Cerebellar nuclear complex (tissue), 1 donor: ENCODE measurements at places on chromosomes 1 and 21.

GRCh38 chr1:36572142-36572715 lies 89.5 kb upstream of the CSF3R start:
- DNase-seq = no peak

DNA sequence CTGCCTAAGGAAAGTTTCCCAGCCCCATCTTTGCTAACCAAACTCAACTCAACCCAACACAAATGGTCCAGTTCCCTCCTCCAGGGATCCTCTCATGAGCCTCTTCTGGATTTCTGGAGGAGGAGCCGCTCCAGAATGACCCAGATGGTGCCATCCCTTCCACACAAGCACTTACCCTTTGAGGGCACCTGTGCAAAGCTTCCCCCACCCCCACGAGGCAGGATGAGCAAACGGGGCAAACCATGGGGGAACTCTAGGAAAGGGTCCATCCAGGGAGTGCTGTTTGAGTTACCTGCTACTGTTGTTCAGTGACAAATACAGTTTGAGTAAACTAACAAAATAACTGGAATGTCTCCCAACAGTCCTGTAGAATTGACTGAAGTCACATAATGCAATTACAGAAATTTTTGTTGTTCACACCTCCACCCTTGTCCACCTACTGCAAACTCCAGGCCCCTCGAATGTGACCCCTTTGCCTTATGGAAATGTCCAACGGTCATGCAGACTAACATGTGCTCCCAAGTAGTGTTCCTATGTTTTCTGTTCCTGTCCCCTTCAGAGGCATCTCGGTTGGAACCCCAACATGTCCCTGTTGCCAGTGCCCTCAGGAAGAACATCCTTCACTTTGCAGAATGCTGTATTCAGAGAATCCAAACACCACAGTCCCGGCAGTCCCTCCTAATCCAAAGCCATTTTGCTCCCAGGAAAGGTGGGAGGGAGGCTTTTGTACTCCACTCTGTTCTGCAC lies 160.1 kb downstream of the RRAGC start:
- no peak for DNase-seq

DNA sequence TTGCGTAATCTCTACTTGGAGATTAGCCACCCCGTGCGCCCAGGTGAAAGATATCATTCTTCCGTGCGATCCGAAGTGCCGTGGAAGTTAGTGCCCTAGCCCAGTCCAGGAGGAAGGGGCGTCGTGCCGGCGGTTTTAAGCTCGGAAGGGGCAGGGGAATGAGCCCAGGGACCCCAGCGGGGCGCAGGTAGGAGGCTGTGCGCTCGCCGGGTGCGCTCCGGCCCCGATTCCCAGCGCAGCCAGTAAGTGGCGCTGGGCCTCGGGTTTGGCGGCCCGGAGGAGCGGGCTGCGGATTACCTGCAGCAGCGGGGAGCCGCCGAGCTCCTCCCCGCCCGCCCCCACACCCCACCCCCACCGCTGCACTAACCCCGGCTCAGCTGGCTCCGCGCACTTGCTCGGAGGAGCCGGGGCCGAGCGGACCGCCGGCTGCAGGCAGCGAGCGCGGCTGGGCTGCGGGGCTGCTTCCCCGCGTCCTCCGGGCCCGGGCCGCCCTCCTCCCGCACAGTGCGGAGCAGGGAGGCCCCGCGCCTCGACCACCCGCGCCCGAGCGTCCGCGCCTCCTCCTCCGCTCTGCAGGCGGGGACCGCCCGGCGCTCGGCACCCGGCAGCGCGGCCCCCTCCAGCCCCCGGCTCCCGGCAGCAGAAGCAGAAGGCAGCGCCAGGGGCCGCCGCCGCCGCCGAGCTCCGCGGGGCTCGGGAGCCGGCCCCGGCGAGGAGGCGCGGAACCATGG lies at the start of gene RYR2:
TSS of gene RYR2 (plus strand) at position 390 of the 731 bp plus-strand sequence. CDS start at position 728, 338 bp downstream.
- no peak for DNase-seq

DNA sequence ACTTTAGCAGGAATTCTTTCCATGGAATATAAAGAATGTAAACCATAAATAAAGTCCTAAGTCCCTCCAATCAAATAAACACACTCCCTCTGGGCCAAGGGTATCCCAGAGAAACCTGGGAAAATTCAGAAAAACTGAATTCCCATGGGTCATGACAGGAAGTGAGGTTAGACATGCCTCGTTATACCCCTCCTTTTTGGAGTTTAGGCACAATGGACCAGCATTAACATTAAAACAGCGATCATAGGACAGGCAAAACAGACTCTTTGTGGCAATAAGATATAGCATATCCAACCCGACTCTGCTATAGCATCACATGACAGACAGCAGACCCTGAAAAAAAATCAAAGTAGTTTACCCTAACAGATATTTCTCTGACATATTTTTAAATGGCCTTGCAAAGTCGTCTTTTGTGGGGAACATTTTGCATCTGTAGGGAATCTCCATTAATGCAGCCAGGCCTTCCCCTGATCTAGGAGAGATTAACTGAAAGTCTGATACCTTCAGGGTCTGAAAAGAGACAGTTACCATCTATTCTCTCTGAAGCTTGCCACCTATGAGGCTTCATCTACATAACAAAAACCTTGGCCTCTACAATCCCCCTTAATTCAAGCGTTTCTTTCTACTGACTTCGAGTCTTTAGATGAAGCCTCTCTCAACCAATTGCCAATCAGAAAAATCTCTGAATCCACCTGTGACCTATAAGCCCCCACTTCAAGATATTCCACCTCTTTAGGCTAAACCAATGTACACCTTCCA lies 143.0 kb upstream of the KCNK1 start:
- no peak for DNase-seq

GRCh38 chr21:24759348-24760075 lies 847.8 kb downstream of the MRPL39 start:
- DNase-seq = no peak

DNA sequence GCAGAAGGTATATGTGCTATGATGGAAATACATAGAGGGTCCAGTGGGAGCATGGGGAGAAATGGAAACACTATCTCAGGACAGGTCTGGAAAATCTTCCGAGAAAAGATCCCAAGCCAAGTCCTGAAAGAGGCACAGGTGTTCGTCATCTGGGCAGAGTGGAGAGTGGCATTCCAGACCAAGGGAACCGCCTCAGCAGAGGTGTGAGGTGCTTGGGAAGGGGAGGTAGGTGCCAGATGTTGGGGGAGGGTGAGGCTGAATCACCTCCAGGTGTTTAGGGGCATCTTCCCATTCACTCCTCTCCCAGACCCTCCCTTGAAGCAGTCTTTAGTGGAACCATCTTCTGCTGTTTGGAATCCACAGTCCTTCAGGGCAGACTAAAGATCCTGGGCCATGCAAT lies 23.5 kb upstream of the LRRN2 start:
- no peak for DNase-seq

GRCh38 chr1:233673261-233673946 lies 59.5 kb downstream of the KCNK1 start:
- DNase-seq = no peak

GRCh38 chr1:155321639-155322503 lies 1.2 kb downstream of the RUSC1 start:
- DNase-seq = no peak

GRCh38 chr1:61131716-61132115 lies 49.4 kb downstream of the NFIA start:
- DNase-seq = no peak

GRCh38 chr1:16048573-16049189 lies 5.1 kb downstream of the CLCNKB start:
- no peak for DNase-seq

GRCh38 chr1:204889681-204890383 lies 19.2 kb downstream of the NFASC start:
- DNase-seq = no peak

- no peak for DNase-seq
Observed at GRCh38 chr1:66048011-66048410, 255.3 kb downstream of the PDE4B start.

DNA sequence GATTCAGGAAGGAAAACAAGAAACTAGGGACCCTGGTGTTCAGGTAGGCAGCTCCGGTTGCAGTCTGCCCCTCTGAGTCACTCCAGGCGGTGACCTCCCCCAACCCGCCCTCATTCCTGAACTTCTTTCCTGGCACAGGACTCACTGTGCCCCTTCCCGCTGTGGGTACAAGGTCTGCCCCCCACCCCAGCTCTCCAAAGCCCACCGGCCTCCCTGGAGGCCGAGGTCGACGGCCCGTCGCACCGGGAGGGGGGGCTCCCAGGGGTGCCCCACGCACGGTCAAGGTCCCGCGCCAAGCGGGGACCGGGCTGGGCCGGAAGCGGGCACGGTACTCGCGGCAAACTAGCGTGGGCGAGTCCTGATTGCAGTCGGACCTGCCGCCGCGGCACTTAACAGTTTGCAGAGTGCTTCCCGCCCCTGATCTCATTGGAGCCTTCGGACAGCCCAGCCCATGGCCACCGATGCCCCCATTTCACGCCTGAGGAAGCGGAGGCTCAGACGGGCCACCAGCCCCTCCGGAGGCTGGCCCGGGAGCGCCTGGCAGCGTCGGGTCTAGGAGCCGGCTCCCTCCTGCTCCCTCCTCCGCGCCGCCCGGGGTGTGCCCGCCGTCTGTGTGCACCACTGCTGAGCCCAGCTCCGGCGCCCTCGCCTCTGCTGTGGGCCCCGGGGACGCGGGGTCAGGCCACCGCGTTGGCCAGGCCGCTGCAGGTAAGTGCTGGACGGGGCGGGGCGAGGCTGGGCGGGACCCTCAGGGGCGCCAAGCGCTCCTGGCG lies at the start of gene GJB3:
TSS of gene GJB3 (plus strand) at position 144 of the 773 bp plus-strand sequence. CDS start 3,549 bp downstream, outside the sequence.
- DNase-seq = no peak

- no peak for DNase-seq
Observed at GRCh38 chr1:234091876-234092275, 187.4 kb downstream of the SLC35F3 start.

GRCh38 chr1:61404597-61405376 lies 320.2 kb downstream of the TM2D1 start:
- no peak for DNase-seq
